ENCODE measurements at places on chromosomes 1 and 21. TPM values are rescaled to one million over a fixed set of nuclear protein-coding genes. Genes with fewer than 3 reads are reported as not detected.

TNNI3K gene
- 0.90 TPM for total RNA-seq

KRTAP11-1 gene
- total RNA-seq, result not detected

SLC2A5 gene
- total RNA-seq, result not detected

DNA sequence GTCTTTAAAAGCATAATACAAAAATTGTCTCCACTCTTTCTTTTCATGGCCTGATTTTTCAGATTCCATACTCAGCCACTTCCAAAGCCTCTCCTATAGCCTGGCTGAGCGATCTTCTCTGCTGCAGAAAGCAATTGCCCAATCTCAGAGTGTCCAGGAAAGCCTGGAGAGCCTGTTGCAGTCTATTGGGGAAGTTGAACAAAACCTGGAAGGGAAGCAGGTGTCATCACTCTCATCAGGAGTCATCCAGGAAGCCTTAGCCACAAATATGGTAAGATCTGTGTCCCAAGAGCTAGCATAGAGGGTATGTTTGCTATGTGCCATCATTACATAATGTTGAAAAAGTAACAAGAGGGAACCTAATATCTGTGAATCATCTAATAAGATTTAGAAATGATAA, 130.7 kb upstream of the BMP8A start:
- no peak for DNase-seq

DNA sequence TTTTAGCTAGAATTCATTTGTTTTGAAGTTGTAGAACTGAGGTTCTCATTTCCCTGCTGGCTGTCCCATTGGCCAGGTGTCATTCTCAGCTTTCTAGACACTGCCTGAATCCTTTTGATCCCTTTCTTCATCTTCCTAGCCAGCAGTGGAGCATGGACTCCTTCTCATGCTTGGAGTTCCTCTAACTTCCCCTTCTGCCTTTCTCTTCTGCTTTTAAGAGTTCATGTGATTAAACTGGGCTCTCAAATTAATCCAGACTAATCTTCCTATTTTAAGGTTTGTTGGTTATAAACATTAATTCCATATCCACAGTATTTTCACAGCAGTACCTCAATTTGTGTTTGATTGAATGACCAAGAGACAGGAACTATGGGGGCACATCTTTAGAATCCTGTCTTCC, 52.3 kb downstream of the ADAMTS5 start:
- DNase-seq, result no peak

DNA sequence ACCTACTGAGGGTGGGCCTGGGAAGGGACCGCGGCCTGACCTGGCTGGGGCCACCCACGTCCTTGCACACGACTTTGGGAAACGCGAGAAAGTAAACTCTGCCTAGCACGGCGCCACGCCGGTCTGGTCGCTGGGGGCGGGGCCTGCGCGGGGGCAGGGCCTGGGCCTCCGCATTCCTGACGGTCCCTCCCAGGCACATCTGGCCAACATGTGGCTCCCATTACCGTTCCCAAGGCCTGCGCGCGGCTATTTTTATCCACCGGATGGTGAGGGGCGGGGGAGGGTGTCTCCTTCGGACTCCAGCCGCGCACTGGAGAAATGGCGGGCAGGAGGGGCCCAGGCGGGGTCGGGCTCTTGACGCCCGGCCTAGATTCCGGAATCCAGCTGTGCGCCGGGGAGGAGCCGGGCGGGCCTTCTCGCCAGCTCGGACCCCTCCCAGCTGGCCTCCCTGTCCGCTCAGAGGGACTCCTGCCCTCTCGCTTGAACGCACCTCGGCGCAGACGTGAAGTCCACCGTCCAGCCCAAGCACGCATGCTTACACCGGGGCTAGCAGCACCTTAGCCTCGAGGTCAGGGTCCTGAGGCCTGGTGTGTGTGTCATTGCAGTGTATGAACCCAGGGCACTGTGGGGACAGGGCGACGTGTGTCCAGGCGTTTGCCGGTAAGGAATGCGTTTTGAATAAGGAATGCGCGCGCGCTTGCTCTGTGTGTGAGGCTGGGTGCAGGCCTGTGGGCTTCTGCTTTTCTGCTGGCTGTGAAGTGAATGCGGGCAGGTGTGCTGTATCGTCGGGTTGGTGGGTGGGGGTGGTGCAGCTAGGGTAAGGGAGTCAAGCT, 2.1 kb downstream of the EVA1B start:
- peak; percentile 94 for DNase-seq

SLFNL1 gene
- under 0.01 TPM for total RNA-seq

CCNL2 gene
- total RNA-seq, result 61.1 TPM

DNA sequence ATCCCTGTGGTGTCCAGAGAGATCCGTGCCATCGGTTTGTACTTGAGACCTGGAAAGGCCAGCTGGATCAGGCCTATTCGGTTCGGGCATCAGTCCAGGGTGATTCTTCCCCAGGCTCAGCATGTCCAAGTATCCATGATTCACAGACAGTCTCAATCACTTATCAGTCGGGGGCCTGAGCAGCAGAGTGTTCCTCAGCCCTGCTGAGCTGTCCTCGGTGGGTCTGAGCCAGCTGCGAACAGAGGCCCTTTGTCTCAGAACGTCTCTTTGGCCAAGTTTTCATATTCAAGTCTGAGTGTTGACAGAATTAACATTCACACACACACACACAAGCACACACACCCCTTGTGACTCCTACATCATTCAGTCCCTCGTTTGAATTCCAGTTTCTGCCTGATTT, 33.4 kb upstream of the OSBPL9 start:
- peak; percentile 92 for DNase-seq

- DNase-seq, result peak; percentile 52
Measured at GRCh38 chr1:241411056-241411775, 54.2 kb upstream of the RGS7 start.

- peak; percentile 81 for DNase-seq
Measured at GRCh38 chr1:221394011-221394544, 347.8 kb downstream of the DUSP10 start.

RNF186 gene
- total RNA-seq, result not detected

GRCh38 chr1:172485626-172486025, 41.8 kb upstream of the PIGC start:
- DNase-seq, result no peak

THEMIS2 gene
- total RNA-seq, result 4.5 TPM

DNA sequence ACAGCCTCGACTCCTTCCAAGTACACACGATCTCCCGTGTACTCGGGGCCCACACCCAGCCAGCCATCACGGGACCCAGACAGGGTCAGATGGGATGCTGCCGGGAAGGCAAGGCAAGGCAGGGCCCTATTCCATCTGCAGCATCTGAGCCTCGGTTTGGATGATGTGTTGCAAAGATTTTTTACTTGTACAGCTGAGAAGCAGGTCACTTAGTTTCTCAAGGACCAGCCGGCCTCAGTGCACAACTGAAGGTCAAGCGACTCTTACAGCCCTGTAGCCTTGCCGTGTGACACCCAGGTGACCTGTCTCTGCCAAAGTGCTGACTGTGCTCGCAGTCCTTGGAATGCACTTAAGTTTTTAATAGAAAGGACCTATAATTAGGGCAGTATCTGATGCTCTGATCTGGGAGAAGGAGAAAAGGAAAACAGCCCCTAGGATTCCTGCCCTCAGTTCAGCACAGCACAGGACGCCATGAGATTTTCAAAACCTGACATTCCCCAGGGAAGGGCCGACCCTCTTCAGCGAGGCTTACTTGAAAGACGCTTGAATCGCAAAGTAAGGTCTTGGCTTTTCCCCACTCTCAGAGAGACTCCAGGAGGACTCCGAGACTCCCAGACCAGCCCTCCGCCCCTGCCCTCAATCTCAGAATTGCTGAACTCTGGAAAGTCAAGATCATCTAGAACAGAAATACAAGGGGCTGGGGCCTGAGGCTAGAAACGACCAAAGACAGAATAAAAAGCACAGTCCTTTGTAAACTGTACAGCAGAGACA, 1.3 kb downstream of the GPR157 start:
- no peak for DNase-seq

TNFRSF8 gene
- total RNA-seq, result under 0.01 TPM

SAMSN1 gene
- total RNA-seq, result not detected

OR2T35 gene
- total RNA-seq, result not detected

GRCh38 chr1:31672986-31673385, 28.3 kb upstream of the PEF1 start:
- no peak for DNase-seq

GRCh38 chr1:23521588-23521987, 9.4 kb downstream of the E2F2 start:
- DNase-seq, result no peak

CNIH3 gene
- total RNA-seq, result 2.0 TPM

DNA sequence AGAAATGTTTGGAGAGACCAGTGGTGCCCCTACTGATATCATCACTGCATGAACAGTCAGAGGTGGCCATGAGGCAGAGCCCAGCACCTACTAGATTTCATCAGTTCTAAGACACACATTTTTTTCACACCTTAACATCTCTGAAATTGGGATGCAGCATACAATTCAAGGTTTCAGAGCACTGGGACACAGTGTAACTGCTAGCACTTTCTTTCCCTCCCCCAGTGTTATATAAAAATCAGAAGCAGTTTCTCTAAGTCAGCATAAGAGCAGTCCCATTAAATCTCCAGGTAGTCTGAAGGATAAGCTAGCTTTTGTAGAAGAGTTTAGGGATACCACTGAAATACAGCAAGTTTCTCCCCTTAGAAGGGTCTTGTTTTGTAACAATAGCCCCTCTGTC, 10.0 kb upstream of the ANGPTL7 start:
- DNase-seq, result no peak

- DNase-seq, result peak; percentile 85
Measured at GRCh38 chr1:27542463-27543273, 52.7 kb upstream of the WASF2 start.

DNA sequence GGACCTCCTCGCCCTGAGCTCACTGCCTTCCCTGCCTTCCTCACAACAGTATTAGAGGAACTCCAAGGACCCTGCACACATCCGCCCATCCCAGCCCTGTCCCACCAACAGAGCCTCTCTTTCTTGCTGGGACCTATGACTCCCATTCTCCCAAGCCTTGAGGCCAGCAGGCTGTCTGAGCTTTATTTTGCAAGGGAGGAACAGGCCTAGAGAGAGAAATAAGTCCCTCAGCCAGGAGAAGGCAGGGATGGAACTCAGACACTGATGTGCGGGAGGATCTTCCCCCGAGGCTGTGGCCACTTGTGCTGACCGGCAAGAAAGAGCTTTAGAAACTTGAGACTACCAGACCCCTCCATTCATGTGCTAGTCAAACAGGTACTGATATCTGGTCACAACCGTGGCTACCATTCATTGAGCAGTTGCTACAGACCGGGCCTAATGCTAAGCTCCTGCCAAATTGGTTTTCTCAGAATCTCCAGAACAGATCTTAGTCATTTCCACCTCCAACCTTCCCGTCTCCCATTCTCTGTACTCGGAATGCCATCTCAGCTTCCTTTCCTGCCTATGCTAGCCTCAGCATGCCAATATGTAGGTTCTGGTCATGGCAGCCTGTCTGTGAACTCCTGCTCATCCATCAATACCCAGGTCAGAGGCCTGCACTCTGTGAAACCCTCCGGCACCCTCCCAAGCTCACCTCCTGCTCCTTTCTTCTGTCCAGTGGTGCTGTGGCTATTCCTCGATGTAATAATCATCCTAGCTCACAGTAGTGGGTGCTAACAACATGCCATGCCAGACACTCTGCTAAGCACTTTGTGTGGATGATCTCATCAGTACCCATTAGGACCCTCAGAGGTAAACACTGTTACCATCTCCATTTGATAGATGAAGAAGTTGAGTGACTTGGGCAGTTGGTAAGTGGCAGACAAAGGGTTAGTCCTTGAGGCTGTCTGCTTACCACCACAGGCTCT, 3.8 kb downstream of the TMEM54 start:
- no peak for DNase-seq

DPT gene
- total RNA-seq, result not detected

DNA sequence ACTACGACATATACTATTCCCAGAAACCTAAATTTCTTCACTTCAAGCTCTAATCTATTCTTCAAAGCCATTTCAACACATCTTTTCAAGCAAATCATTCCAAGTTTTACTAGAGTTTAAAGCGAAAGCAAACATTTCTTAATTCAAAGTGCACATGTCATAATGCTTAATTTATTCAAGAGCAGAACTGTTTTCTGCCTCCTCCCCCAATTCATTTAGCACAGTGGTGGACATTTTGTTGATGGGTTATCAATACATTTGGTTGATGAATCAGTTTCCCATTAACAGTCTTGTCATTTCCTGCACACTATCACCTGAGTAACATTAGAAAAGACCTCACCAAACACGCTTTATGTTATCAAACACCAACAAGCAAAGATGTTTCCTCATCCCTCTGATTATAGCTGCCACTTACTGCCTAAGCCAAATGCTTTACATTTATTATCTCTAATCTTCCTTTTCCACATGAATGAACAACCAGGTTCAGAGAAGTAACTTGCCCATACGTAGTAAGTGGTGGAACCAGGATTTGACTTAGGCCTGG, 2.0 kb downstream of the SRSF4 start:
- DNase-seq, result no peak

DNA sequence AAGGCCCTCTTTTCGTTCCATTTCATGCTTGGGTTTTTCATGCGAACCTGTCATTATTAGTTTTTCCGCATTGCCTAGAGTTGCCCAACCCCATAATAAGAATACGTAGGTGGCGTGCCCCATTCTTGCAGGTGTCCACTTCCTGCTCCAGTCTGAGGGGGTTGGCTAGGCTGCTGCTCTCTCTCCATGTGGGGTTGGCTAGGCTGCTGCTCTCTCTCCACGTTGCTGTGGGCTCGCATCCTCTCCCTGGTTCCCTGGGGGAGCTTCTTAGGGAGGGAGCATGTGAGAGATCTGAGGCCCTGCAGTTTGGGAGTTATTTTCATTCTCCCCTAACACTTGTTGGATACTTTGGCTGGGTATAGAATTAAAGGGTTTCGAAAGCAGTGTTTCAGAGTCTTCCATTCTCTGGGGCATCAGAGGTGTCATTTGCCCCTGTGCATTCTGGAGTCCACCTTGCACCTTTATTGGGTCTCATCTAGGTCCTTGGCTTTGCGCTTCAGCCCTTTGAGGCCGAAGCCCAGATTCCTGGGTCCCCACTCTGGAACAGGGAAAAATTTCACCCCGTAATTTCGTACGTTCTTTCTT, 8.6 kb downstream of the C1orf35 start:
- DNase-seq, result no peak

GRCh38 chr1:156232201-156232894, 9.6 kb upstream of the BGLAP start:
- DNase-seq, result no peak

C1orf94 gene
- not detected for total RNA-seq

GRCh38 chr1:219639876-219640577, 27.1 kb upstream of the ZC3H11B start:
- DNase-seq, result peak; percentile 0

DNA sequence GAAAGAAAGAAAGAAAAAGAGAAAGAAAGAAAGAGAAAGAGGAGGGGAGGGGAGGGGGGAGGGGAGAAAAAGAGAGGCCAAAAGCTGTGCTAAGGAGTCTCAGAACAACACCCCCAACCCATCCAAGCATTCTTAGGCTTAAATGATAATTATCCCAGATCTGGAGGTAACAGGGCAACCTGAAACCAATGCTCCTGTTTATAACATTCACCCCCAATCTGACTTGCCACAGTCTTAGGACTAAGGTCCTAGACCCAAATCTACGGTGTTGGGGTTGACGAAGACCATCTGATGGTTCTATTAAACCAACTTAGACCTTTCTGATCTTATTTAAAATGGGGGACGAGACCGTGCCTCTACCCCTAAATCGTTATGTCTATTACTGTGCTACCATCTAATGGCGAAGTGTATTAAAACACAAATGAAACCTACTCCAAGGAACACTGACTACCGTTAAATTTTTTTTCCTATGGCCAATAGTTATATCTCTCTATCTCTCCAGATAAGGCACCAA, 119.3 kb upstream of the CDC42BPA start:
- peak; percentile 68 for DNase-seq

Data from IMR-90 (cell line).